ENCODE measurements at places on chromosomes 7 and 10.
A peak's percentile ranks its signal among the peaks of the same experiment; 100 is the strongest.

DNA sequence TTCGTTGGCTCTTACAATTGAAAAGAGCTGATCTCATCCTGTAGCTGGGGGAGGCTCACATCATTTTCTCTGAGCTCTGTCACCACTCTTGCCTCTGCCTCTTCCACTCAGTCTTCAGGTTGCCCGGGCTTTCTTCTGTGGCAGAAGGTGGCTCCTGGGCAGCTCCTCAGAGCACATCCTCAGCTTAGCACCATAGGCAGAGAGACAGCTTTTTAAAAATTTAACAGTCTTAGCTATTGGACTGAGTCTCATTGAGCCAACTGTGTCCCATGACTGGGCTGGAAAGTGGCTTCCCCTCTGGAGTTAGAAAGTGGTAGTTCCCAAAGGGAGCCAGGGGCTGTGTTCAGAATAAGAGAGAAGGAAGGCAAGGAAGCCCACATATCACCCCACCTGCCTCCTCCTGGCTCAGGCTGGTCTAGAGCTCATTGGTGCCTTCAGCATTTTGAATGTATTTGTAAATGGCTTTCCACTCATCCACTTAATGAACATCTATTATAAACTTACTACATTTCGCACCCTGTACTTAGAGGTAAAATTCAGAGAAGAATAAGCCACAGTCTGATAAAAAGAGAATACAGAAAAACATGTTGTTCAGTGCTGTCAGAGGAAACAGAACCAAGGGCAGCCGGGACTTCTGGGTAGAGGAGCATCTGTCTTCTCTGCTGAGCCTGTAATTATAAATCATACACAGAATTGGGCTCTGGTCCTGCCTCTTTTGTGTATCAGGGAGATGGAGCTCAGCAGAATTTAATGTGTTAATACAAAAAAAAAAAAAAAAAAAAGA lies 119.3 kb downstream of the WDFY4 start:
- no peak for DNase-seq

DNA sequence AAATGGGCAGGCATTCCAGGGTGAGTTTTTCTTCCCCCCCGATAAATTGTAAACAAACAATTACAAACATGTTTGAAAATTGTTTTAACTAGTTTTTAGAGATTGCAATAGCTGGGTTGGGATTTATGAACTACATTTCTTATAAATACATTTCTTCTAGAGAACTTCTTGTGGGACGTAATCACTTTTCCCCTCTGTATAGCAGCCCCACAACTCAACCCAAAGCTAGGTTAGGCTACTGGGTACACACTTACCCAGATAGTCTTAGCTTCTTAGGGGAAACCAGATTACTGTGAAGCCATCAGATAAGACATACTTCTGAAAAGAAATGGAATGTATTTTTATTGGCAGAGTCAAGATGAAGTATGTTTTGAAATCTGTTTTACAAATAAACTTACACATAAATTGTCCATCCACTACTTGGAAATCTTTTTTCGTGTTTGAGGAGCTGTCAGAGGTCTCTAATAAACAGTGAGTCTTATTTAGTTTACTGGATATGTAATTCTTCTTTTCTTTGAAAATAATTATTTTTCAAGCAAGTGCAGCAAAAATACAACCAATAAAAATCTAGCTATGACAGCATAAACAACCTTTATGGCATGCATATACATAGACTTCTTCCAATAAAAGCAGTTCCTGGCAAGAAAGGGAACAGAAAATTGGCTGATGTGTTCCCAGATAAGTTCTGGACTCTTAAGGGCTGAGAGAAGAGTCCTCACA lies 8.0 kb upstream of the GLRX3 start:
- DNase-seq: no peak

GRCh38 chr10:64039198-64039597 lies 518.0 kb downstream of the REEP3 start:
- DNase-seq: no peak

DNA sequence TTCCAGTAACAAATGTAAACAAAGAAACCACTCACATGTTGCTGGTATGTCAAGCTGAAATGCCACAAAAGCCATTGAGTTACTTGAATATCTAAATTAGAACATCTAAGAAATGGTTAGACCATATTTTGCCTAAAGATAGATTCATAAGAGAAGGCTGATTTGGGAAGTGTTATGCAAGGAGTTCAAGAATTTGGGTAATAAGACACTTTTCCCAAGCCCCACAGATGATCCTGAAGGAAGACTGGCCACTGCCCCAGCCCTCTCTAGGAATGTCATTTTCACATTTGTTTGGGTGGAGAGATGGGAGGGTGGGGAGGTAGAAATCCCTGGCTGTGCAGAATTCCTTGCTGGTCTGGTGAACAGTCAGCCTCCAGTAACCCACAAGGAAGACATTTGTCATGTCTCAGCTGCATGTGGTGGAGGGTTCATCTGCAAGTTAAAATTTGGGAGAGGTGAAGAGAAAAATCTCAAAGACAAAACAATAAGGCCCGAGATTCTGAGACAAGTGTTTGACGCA lies 427.2 kb upstream of the KLF6 start:
- DNase-seq: no peak

DNA sequence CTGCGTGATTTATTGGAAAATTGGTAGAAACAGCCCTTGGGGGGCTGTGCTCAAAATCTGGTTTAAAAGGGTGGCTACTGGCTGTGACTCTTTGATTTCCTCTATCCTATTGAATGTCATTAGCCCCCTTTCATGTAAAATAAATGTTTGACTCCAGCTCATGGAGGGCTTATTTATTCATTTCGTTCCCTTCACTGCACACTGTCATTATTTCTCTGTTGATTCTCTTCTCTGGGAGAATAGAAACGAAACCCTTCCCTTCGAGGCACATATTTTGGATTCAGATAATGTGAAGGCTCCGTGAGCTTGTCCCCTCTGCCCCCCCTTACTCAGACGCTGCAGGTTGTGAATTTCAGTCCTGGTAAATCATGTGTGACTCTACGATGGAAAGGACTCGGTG lies 203.9 kb upstream of the GPR26 start:
- no peak for DNase-seq

- DNase-seq: no peak
Measured at GRCh38 chr7:111264111-111264868, 173.4 kb downstream of the LRRN3 start.

DNA sequence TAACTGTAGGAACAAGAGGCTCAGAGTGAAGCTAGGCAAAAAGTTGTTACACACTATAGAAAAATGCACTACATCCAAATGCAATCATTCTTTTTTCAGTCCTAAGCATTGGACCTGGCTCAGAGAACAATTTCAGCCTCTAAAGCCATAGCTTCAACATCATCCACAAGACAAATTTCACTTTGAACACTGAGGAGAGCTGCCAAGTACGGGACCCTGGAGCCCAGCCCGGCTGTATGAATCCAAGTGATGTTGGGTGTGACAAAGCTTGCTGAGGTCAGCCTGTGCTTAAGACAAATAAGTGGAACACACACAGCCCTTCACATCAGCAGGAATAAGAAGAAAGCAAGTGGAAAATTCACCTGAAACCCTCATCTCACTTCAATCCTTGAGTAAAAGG lies 233.1 kb upstream of the PFKP start:
- no peak for DNase-seq

GRCh38 chr7:118855290-118855689 lies 630.8 kb downstream of the ANKRD7 start:
- no peak for DNase-seq

DNA sequence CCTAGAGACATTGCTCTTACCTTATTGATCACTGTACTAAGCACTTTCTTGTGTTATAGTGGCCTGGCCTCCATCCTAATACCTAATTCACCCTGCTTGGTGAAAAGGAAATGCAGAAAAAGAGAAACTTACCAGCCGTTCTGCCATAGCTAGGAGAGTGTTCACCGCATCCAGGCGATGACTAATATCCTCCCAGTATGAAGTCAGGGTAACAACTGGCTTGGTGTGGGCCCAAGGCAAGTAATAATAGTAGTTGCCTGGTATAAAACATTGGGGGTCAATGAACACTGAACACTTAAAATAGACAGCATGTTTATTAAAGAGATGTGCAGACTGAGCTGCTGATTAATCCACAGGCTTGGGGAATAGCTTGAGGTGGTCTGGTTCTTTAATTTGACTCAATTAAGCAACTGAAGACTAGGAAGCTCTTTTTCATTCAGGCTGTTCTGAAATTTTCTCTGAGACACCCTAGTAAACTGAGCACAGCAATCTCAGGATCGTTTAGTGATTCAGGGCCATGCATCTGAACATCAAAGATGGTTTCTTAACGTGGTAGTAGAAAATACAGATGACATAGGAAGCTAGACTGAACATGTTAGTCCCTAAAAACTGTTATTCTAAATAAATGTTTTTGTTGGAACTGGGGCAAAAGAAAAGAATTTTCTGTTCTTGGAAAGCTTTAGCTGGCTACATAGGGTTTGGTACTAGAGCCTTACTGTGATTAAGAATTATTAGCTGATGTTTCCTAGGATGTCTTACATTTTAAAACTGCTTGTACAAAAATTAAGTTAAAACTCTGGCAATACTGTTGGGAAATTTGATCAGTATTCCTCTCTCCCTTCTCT lies 102.2 kb downstream of the MYOF start:
- DNase-seq: no peak

DNA sequence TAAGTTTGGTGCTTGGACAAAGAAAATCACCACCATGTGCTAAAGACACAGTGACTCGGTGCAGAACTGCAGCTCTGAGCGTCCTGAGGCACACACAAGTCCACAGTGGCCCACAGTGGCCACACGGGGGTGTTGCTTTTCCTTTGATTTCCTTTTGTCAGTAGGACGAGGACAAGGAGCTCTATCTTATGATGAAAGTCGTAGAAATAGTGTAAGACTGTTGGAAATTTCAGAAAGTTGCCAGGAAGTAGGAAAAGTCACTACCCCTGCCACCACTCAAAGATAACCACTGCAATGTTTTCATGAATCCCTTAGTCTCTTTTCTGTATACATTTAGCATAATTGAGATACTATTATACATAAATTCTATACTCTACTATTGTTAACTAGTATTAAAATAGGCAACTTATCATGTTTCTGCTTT lies 146.0 kb downstream of the TNS3 start:
- DNase-seq: peak; percentile 67

DNA sequence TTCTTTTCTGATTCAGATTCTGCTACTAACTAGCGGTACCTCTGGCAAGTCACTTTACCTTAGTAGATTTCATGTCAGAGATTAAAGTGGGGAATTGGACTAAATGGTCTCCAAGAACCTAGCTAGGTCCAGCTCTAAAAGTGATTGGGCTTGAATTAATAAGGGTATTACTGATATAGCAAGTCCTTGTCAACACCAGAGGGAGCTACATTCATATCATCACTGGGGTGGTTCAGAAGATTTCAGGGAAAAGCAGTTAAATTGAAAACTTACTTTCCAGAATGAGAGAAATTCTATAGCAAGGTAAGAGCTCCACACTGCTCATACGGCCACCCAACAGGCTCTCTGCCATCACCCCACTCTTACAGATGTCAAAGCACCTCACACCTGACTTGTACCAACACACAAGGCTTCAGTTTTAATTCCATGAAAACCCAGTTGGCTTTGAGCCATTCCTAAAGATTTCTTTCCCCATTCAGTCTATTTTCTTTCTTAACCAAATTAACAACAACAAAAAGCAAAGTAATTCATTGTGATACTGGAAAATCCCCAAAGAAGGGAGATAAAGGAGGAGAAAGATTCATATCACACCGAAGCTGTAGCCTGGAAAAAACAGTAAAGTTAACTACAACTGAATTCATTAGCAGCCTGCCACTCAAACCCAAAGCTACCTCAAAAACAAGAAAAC lies 38.0 kb upstream of the SPOCK2 start:
- no peak for DNase-seq

- no peak for DNase-seq
Measured at GRCh38 chr10:85888004-85888403, 478.6 kb downstream of the GRID1 start.

DNA sequence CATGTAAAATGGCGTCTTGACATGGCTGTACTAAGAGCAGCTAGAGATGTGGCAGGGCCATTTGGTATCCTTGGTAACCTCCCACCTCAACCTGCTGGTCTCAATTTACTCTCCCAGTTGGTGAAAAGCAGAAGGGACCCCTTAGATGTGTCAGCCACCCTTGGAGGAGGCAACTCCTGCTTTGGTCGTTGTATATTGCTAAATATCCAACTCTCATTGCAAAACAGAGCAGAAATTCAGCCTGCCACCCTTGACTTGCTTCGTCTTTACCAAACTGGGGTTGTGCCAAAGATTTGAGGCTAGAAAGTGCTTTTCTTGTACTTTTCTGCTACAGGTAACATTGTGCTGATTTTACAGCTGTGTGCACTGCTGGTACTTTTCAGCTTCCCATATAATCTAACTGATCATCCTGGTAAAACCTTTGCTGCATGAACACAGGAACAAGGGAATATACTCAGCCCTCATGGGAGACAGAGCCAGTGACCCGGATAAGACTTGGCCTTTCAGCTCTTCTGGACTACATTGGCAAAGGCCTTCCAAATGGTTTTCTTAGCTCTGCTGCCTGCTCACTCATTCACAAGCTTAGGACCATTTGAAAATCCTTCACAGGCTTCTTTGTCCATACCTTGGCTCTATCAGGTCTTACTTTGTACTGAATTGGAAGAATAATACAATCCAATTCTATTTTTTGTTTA lies 2.2 kb upstream of the VSTM4 start:
- no peak for DNase-seq

DNA sequence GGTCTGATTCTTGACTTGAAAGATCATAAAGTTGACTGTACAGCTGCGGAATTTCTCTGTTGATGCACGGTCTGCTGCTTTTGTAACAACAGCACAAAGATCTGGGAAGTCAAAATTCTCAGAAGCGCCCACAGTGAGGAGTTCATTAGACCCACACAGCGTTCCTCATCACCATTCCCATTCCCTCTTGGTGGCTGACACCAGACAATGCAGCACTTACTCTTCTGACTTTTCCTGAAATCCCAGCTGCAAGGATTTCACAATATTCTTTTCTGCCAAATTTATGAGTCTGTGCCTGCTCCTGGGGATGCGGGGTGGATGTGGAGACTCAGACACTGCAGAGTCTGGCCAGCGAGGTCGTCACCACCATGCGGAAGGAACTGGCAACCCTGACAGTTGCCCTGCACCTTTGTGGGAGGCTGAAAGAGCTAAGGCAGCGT lies 233.9 kb downstream of the FANK1 start:
- no peak for DNase-seq

DNA sequence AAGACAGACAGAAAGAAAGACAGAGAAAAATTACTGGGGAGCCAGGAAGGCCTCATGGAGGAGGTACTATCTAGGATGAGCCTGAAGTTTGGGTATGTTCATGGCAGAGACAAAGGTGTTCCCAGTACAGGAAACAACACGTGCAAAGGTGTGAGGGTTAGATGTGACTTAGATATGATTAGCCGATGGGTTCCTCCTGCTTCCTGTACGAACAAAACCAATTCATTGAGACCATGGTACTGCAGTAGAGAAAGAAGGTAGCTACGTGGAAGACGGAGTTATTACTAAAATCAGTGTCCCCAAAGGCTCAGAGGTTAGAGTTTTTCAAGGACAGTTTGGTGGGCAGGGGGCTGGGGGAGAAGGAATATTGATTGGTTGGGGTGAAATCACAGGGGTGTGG lies 55.2 kb upstream of the CHST3 start:
- DNase-seq: no peak

GRCh38 chr10:94485094-94485493 lies 60.5 kb upstream of the HELLS start:
- DNase-seq: no peak

GRCh38 chr10:83908506-83908905 lies 230.8 kb upstream of the GHITM start:
- peak; percentile 56 for DNase-seq

GRCh38 chr10:44311563-44312051 lies 73.3 kb downstream of the CXCL12 start:
- DNase-seq: no peak

Measured in ureter (tissue), 1 donor.